ENCODE measurements at places on chromosomes 6 and 20. TPM values are rescaled to one million over a fixed set of nuclear protein-coding genes. Genes with fewer than 3 reads are reported as not detected.

GRCh38 chr6:72826037-72826436, 204.2 kb downstream of the KCNQ5 start:
- DNase-seq = no peak

SLC2A10 gene
- 14.7 TPM for total RNA-seq

GRCh38 chr20:50318710-50319109, 128.1 kb downstream of the CEBPB start:
- DNase-seq = no peak

B3GAT2 gene
- not detected for total RNA-seq

- no peak for DNase-seq
Observed at GRCh38 chr6:87045521-87046075, 49.3 kb downstream of the CGA start.

DNA sequence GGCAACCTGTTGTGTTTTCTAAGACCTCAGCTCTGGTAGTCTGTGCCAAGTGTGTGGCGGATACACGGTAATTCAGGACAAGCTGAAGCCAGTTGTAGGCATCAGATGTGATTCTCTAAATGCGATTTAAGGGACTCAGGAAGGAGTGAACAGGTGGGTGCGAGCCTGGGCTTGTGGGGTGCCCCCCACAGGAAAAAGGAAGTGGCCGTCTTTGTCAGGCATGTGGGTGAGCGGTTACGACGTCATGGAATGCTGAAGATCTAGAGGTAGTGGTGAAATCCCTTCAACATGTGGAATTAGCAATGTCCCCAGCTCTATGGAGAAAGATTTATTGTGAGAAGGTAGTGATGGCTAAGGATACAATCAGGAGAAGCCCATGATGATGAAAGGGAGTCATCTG, 95.1 kb upstream of the EXOC2 start:
- DNase-seq = no peak

ARMH2 gene
- not detected for total RNA-seq

GRCh38 chr6:10297832-10298231, 117.0 kb downstream of the TFAP2A start:
- DNase-seq = no peak

GRCh38 chr6:129006724-129007514, 124.0 kb downstream of the LAMA2 start:
- DNase-seq = no peak

GRCh38 chr20:20366876-20367574, 879 bp upstream of the INSM1 start:
- DNase-seq = no peak

JAG1 gene
- 81.6 TPM for total RNA-seq

DNA sequence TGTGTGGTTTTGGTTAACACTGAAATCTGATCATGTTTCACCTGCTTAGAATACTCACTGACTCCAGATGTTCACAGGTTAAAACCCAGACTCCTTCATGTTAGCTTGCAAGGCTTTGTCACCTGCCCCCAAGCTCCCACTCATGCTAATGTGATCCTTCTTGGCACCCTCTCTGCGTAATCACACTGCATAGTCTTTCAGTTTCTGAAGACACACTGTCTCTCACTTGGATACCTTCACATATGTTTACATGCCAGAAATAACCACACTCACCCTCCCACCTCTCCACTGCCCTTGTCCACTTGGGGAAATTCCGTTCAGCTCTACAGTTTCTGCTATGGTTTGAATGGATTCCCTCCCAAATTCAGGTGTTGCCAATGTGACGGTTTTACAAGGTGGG, 234.7 kb upstream of the SASH1 start:
- no peak for DNase-seq

- no peak for DNase-seq
Observed at GRCh38 chr20:63223121-63223825, 7.3 kb upstream of the YTHDF1 start.

DNA sequence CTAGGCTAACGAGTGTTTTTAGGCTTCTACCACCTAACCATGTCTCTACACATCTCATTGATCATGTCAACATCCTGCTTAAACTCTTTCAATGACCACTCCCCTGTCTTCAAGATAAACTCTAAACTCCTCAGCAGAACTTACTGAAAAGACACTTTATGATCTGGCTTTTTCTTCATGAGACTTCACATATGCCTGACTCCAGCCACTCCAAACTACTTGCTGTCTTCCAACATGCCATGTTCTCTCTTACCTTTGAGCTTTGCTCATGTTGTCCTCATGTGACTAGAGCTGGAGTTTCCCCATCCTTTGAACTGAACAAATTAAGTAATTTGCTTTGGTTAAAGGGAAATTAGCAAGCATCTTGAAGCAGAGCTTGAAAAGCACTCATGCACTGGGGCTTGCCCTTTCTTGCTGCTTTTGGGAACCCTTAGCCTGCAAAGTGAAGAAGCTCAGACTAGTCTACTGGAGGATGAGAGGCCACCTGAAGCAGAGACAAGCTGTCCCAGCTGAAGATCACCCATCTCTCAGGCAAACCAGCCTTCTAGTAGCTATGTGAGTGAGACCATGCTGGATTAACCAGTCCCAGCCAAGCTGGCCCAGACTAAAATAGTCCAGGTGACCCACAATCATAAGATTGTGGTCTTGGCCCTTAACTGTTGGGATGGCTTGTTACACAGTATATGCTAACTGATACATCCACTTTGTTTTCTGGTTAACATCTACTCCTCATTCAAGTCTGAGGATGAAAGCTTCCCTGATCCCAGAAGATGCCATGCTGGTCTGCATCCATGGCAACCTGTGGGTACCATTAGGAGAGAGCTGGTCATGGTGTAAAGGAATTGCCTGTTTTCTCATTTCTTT, 235.8 kb downstream of the GMPR start:
- DNase-seq = no peak

GRCh38 chr20:3616250-3616649, 46.9 kb downstream of the GFRA4 start:
- DNase-seq = no peak

- no peak for DNase-seq
Observed at GRCh38 chr20:32602273-32602672, 17.1 kb upstream of the NOL4L start.

GRCh38 chr6:16608444-16608843, 152.8 kb downstream of the ATXN1 start:
- no peak for DNase-seq

PAX1 gene
- total RNA-seq = 0.27 TPM

DNA sequence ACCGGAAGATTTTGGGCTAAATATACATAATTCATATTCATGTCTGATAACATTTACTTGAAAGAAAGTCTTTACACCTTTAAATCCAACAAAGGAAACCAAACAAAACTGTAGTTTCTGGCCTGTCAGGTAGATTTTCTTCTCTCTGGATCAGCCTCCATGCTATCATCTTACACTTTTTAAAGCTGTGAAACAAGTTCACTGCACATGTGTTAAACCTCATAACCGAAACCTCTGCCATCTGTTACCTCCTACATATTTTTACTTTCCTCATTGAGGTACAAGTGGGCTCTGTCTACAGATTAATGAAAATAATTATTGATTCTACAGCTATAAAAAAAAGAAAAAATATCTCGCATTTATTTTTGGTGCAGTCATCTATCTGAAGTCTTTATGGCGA, 149.9 kb downstream of the RALGAPA2 start:
- no peak for DNase-seq

SLC22A16 gene
- total RNA-seq = 0.22 TPM

DNA sequence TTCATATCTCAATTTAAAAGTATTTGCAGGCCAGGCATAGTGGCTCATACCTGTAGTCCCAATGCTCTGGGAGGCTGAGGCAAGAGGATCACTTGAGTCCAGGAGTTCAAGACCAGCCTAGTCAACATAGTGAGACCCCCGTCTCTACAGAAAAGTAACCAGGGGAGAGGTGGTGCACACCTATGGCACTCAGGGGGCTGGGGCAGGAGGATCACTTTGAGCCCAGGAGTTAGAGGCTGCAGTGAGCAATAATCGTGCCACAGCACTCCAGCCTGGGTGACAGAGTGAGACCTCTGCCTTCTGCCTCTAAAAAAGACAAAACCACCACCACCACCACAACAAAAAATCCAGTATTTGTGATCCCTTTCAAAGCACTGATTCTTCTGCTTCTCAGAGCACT, 185.5 kb upstream of the QKI start:
- DNase-seq = no peak

- DNase-seq = no peak
Observed at GRCh38 chr6:142722012-142722411, 223.0 kb downstream of the HIVEP2 start.

GRCh38 chr6:139583420-139583819, 209.0 kb upstream of the CITED2 start:
- no peak for DNase-seq

CEP250 gene
- total RNA-seq = 39.1 TPM

- no peak for DNase-seq
Observed at GRCh38 chr6:138948004-138948403, 40.0 kb downstream of the REPS1 start.

ENPP5 gene
- total RNA-seq = 1.9 TPM

- no peak for DNase-seq
Observed at GRCh38 chr6:12423832-12424231, 133.7 kb downstream of the EDN1 start.

GRCh38 chr20:55744896-55745295, 260.4 kb downstream of the CBLN4 start:
- no peak for DNase-seq

DNA sequence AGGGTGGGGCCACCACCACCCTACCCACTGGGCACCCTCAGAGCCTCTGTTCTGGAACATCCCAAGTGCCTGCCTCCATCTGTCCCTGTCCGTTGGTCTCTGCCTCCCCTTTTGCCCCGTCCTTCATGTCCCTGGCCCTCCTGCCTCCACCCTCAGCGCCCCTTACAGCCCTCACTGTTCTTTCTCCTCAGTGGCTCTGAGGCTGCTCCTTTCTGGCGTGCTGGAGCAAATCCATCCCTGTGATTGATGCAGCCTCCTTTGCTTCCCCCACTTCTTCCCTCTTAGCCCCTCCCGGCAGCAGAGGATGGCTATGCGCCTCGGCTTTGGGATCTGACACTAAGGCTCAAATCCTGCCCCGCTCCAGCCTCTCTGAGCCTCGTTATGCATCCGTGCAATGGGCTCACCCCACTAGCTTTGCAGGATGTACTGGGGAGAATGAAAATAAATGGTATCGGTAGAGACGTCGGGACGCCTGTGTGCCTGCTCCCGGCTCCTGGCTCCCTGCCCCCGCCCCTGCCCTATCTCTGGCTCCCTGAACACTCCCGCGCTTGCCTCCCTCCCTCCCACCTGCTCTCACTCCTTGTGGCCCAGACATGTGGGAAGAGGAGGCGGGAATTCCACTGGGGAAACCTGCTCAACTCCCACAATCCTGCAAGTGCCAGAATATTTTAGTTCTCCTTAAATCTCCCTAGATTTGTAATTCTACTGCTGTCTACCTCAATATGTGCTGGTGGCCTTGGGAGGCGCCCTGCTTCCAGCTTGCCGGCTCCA, 13.1 kb downstream of the VSTM2L start:
- DNase-seq = no peak

All from sciatic nerve (tissue), 2 donors.